ENCODE measurements at places on chromosomes 13 and 19.
A peak's percentile ranks its signal among the peaks of the same experiment; 100 is the strongest.

DNA sequence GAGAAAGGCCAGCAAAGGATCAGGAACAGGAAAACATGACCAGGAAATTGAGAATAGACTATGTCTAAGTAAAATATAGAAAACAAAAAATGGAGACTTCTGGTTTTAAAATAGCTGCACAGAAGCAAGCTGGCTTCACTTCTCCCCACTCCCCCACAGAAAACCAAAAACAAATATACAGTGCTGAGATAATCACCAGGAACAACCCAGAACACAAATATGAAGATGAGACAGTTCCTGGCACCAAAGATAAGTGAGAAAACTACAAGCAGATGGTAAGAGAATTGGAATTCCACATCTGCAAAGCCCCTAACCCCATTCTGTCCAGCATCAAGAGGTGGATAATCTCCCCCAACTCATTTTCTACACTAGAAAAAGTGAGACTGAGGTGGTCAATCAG, 397.7 kb downstream of the SUCLA2 start:
- DNase-seq: no peak

- DNase-seq: no peak
These were observed 148.1 kb downstream of the VWA8 start for GRCh38 chr13:41812851-41813250.

GRCh38 chr13:51034906-51035305, 76.2 kb downstream of the C13orf42 start:
- DNase-seq: peak; percentile 57

GRCh38 chr13:27004326-27004725, 167.3 kb downstream of the USP12 start:
- DNase-seq: no peak

- DNase-seq: peak; percentile 14
These were observed 88.8 kb downstream of the LMO7 start for GRCh38 chr13:75724752-75725517.

DNA sequence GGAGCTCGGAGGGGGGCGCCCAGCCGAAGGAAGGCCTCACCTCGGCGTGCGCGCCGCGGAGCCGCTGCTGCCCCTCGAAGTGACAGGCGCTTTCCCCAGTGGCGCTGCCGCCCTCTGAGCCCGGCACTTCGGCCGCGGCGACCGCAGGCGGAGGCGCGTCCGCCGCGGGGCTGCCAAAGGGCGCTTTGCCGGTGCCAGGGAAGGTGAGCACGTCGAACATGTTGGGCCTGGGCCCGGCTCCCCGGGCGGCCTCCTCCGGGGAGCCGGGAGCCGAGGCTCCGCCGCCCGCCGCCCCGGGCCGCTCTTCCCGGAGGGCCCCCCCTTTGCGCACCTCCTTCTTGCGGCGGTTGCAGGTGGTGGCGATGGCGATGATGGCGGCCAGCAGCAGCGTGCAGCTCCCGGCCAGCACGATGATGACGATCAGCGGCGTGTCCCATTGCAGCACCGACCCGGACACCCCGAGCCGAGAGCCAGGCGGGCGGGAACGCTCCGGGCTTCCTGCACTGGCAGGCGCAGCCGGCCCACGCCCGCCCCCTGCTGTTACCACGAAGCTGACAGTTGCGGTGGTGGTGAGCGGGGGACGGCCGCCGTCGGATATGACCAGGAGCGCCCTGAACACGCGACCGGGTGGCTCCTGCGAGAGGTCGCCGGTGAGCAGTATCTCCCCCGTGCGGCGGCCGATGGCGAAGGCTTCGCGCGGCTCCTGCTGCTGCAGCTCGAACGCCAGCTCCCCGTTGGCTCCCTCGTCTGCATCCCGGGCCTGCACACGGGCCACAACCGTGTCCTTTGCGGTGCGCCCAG, 2.5 kb downstream of the PCDH8 start:
- DNase-seq: no peak

DNA sequence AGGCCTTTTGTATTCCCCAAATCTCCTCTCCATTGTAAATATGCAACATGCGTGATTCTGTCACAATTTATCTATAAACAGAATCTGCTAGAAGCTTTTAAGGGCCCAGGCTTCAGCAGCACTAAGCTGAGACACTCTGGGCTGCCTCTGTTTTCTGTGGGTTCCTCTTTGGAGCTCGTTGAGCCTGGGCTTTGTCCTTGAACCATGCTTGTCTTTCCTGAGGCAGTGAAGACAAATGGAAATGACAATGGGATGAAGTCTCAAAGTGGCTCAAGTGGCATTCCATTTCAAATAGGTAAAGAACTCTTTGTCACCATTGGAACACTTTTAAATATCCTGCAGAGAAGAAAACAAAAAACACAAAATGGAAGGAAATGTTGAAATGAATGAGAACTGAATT, 40.3 kb downstream of the RASL11A start:
- no peak for DNase-seq

DNA sequence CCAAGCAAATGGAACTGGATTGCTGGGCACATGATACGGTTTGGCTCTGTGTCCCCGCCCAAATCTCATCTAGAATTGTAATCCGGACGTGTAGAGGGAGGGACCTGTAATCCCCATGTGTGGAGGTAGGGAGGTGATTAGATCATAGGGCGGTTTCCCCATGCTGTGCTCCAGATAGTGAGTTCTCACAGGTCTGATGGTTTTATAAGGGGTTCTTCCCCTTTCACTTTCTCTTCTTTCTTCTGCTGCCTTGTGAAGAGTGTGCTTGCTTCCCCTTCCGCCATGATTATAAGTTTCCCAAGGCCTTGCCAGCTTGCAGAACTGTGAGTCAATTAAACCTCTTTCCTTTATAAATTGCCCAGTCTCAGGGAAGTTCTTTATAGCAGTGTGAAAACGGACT, 32.6 kb upstream of the MTIF3 start:
- DNase-seq: no peak

- no peak for DNase-seq
These were observed 28.8 kb downstream of the ACTN4 start for GRCh38 chr19:38676023-38676877.

- DNase-seq: no peak
These were observed 7.7 kb upstream of the NANOS3 start for GRCh38 chr19:13869281-13869680.

DNA sequence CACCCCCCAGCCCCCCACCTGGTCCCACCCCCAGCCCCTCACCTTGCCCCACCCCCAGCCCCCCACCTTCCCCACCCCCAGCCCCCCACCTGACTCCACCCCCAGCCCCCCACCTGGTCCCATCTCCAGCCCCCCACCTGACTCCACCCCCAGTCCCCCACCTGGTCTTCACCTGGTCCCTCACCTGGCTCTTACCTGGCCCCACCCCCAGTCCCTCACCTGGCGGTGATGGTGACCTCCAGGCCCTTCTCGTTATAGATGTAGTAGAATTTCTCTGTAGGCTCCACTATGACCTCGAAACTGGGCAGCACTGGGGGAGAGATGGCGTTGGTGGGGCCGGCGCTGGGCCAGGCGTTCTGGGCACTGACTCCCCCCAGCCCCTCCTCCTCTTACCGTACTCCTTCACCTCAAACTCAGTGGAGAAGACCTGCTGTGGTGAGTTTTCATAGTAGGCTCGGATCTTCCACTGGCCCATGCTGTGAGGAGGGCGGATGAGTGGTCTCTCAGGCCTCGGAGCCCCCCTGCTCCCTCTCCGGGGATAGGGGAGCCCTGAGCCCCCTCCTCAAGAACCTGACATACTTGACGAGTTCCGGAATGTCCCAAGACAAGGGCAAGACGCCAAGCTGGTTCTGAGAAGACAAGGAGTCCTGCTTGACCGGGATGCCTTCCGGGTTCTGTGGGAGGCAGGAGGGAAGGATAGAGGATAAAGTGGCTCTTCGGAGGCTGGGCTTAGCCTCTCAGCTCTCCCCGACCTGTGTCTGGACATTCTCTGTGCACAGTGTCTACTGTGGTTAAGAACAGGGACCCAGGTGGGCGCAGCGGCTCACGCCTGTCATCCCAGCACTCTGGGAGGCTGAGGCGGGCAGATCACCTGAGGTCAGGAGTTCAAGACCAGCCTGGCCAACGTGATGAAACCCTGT, 6.4 kb downstream of the C3 start:
- DNase-seq: no peak
